CD8-positive, alpha-beta memory T cell (primary cell): ENCODE measurements at places on chromosomes 1 and 21. TPM values are rescaled to one million over a fixed set of nuclear protein-coding genes. Genes with fewer than 3 reads are reported as not detected.

GRCh38 chr1:210587566-210587965 is 258.9 kb downstream of the HHAT start:
- DNase-seq: no peak

- no peak for DNase-seq
Measured at GRCh38 chr1:167202049-167202448, 18.6 kb upstream of the POU2F1 start.

DNA sequence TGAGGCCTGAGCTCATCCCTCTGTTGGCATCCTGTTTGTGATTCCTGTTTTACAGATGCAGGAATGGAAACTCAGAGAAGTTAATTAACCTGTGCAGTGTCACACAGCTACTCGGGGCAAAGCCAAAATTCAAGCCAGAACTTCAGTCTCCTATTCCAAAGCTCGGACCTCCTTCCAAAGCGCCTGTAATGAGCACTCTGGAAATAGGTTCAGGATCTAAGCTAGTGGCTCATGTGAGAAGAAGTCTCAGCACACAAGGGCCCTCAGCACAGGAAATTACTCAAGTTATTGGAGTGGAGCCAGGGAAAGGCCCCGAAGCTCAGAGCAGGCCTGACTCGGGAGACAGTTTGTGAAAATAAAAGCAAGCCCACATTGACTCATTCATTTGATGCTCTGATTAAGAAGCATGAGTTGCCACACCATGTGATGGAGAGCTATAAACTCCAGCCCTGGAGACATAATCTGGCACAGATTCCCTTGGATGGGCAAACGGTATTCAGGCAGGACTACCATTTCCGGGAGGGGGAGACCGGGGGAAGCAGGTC is 50.6 kb upstream of the LYST start:
- DNase-seq: peak; percentile 53

DNA sequence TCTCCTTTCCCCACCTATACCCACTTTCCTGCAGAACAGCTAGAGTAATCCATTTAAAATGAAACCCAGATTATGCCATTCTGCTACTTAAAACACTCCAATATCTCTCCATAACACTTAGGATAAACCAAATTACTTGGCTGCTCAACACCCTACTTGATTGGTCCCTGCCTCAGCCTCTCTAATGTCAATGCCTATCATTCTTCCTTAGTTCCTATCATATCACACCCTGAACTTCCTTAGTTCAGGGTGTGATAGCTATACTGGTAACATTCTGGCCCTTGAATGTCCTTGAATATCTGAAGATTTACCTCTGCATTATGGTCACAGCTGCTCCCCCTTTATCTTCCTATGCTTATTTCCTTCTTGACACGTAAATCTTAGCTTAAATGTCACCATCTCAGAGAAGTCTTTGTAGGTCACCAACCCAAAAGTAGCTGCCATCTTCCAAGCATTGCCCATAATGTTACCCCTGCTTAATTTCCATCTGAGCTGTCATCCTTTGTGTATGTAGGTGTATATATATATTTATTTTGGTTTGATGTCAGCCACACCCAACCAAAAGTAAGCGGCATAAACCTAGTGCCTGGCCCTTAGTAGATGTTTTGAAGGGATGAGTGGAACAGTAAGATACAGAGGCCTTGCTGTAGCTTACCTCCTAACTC is 379.8 kb downstream of the PTPRC start:
- DNase-seq: no peak

GRCh38 chr1:6470132-6471085 is 4.4 kb upstream of the TNFRSF25 start:
- DNase-seq: no peak

Gene SGIP1
- total RNA-seq: not detected

DNA sequence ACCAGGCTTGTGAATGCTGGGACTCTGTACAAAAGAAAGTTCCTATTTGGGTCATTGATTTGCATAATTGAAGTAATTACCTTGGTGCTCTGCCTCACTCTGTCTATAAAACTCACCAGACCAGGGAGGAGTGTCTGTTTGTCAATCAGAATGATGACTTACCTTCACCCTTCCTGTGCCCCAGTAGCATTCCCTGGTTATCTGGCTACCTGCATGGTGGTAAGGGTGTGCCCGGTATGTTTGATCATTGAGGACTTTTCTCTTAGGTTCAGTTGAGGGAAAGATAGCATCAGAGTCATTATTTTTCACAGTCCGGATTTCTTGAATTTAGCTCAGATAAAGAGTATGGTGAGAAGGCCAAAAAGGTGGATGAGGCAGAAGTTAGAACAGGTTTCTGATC is 190.0 kb downstream of the BRINP2 start:
- no peak for DNase-seq

GRCh38 chr1:30700528-30701257 is 22.7 kb downstream of the MATN1 start:
- no peak for DNase-seq
